ENCODE measurements at places on chromosomes 5 and 9. TPM values are rescaled to one million over a fixed set of nuclear protein-coding genes. Genes with fewer than 3 reads are reported as not detected.

MTX3 gene
- 26.0 TPM for total RNA-seq

SLC6A7 gene
- total RNA-seq = 10.8 TPM

ANKDD1B gene
- total RNA-seq = 6.0 TPM

DNA sequence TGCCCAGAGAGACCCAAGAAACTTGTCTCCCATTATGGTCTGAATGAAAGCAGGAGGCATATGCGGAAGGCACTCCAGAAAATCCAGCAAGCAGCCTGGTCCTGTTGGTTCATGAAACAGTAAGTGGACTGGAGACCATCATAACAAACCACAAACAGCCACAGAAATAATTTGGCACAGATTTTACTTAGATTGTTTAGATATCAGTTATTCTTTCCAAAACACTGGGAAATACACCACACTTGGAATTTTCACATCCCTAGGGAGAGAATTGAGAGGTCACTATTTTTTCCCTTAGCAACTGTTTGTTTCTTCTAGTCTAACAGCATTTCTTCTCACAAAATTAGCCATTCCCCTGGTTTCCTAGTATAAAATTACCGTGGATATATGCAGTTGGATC is 300.8 kb downstream of the OSTF1 start:
- DNase-seq = no peak

DNA sequence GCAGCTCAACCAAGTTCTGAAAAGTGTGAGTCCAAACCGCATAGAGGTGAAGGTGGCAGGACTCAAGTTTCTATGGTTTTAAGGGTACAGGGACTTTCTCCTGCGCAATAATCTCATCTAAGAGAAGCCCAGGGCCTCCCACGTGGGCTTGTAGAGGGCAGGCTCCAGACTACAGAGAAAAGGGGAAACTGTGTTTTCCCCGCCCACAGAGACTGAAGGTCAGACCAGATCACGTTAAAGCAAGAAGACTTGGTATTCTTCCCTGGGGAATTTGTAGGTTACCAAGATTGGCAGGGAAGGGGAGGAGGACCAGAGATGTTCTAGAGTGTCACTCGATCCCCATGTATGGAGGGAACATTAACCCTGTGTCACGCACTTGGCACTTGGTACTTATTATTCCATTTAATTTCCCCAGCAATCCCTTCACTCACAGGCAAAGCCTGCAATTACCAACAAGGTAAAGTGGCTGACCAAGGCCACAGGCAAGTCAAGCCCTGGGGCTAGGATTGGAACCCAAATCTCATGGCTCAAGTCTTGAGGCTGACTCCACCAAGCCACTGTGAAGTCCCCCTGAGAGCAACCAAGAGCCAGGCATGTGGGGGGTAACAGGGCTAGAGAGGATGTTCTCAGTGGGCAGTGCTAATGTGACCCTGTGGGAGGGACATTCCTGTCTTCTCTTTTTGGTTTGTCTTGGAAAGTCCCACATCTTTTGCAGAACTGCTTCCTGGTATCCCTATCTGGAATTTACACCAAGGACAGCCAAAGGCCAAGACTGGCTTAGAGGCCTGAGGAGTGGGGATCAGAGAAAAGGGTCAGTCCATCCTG is 18.3 kb upstream of the NEK6 start:
- no peak for DNase-seq

DNA sequence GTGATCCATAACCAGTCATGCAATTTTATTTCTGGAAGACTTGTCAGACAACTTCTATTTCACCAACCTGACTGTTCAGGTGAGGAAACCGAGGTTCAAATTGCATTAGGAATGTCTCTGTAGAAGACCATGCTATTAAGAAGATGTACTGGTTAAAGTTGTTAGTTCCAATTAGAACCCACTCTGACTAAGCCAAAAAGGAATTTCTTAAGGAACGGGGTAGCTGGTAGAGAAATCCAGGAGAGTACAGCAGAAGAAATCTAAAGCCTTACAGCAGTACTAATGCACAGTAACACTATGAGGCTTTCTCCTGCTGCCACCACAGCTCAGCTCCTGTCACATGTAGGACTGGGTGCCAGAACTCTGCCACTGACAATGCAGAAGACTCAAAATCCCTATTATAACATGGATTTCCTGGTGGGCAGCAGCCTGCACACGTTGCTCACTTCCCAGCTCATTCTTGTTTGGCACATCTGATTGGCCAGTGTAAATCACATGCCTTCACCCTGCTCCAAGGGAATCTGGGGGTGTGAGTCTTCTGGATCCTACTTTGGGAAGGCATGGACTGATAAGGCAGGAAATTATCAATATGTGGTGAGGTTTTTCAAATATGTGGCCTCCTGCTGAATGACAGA is 37.1 kb downstream of the CAST start:
- no peak for DNase-seq

- DNase-seq = no peak
Measured at GRCh38 chr5:84597904-84598303, 213.2 kb upstream of the EDIL3 start.

- DNase-seq = no peak
Measured at GRCh38 chr5:57842364-57843058, 359.9 kb upstream of the ACTBL2 start.

Data from umbilical cord (tissue), 2 donors.